ENCODE measurements at places on chromosomes 7 and 10.

- DNase-seq: no peak
Observed at GRCh38 chr10:78903341-78903940, 165.3 kb upstream of the ZMIZ1 start.

- peak; percentile 4 for DNase-seq
Observed at GRCh38 chr10:45592432-45592831, 80.1 kb downstream of the ZFAND4 start.

GRCh38 chr10:125120053-125120710, 40.2 kb downstream of the CTBP2 start:
- DNase-seq: no peak

- DNase-seq: no peak
Observed at GRCh38 chr7:7959979-7960670, 8.5 kb upstream of the GLCCI1 start.

GRCh38 chr10:26550774-26551526, 112.8 kb downstream of the APBB1IP start:
- DNase-seq: no peak

Data from astrocyte of the hippocampus (primary cell).